Left lung (tissue), 14 donors: ENCODE measurements at places on chromosomes 5 and 9.

DNA sequence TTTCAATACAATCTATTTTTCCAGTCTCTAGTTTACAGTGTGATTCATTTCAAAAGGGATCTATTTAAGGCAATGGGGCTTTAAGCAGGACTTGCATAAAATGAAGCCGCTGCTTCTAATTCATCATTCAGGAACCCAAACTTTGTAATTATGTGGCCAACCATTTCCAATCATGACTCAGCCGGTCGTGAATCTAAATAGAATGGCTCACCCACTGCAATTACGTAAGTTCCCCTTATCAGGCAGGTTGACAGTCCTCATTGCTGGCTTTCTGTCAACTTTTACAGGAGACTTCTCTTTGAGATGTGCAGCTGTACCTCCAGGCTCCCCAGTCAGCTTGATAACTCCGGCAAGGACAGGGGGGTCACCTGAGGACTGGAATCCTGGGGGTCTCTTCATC is 152.8 kb upstream of the DAP start:
- H3K4me1 ChIP-seq, result no peaks in the 10 kb centered on the region
- no peak for DNase-seq
- no peaks in the 10 kb centered on the region for H3K27me3 ChIP-seq
- no peaks in the 10 kb centered on the region for H3K36me3 ChIP-seq
- no peak overlapping the region for H3K4me3 ChIP-seq
- H3K27ac ChIP-seq, result no peak overlapping the region

GRCh38 chr5:57753446-57753845 is 270.8 kb upstream of the ACTBL2 start:
- H3K27ac ChIP-seq, result no peak overlapping the region
- no peak overlapping the region for H3K4me3 ChIP-seq
- no peak for DNase-seq

DNA sequence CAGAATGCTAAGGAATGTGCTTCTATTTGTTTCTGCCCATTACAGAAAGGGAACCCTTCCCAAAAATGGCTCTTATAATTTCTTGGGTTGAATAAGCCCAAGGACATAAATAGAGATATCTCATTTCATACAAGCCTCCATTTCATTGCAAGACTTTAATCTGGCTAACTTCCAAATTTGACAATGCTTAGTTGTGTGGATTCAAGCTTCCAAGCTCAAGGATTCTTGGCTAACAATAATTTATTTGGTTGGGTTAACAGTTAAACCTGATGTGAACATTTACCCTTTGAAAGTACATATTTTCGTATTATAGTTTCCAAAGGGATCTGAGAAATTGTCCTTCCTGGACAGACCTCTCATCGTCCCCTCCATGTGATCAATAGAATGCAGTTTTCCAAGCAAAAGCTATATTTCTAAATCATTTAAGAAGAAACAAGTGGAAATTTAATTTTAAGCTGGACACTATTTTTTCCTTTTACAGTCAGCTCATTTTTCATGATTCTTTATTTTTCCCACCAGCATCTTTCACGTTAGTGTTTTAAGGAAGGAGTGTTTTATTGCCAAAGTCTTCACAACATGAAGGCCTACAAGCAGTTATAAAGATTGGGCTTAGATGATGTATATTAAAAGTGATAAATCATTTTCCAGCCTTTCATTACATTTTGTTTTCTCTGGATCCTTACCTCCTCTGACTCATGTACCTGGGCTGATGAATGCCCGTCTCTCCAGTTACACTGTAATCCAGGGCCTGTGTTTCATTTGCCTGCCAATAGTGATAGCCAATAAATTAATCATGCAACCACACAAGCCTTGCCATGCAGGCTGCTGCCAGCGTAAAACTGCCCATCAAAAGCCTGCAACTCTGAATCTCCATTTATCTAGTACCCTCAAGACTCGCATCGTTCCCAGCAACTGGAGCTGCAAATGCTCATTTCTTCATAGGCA is 176.7 kb downstream of the NTRK2 start:
- no peaks in the 10 kb centered on the region for H3K27me3 ChIP-seq
- no peak for DNase-seq
- H3K27ac ChIP-seq, result no peak overlapping the region
- no peaks in the 10 kb centered on the region for H3K4me1 ChIP-seq
- H3K36me3 ChIP-seq, result no peaks in the 10 kb centered on the region
- no peak overlapping the region for H3K4me3 ChIP-seq

GRCh38 chr9:105444130-105444529 is 3.7 kb upstream of the FSD1L start:
- no peak overlapping the region for H3K4me3 ChIP-seq
- H3K27ac ChIP-seq, result no peak overlapping the region
- peaks cover 8% of the 10 kb centered on the region for H3K4me1 ChIP-seq
- no peak for DNase-seq
- no peaks in the 10 kb centered on the region for H3K36me3 ChIP-seq

DNA sequence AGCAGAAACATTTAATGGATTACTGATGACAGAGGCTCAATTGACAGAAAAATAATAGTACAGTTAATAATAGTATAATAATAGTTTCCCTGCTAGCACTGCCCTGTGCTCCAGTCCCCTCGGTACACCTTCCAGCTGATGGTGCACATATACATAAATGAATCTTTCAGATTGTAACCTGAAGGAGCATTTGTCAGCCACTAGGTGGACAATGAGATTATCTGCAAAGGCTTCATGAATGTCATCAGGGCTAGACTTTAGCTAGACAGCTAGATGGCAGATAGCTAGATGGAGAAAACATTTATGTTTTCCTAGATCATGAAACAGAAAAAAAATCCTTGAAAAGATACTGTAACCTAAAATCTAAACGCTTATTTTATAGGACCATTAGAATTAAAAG is 304.4 kb upstream of the SMC2 start:
- no peak for DNase-seq
- H3K27ac ChIP-seq, result no peak overlapping the region
- H3K4me1 ChIP-seq, result no peaks in the 10 kb centered on the region
- no peaks in the 10 kb centered on the region for H3K36me3 ChIP-seq

- DNase-seq, result no peak
- H3K4me3 ChIP-seq, result peak overlapping the region; percentile 79
Measured at GRCh38 chr5:79612667-79613198, 492 bp downstream of the TENT2 start.

- peak overlapping the region; percentile 28 for H3K27ac ChIP-seq
- no peaks in the 10 kb centered on the region for H3K27me3 ChIP-seq
- peak; percentile 61 for DNase-seq
- peaks cover 9% of the 10 kb centered on the region for H3K4me1 ChIP-seq
- no peak overlapping the region for H3K4me3 ChIP-seq
Measured at GRCh38 chr9:19174127-19174912, 47.0 kb upstream of the PLIN2 start.

DNA sequence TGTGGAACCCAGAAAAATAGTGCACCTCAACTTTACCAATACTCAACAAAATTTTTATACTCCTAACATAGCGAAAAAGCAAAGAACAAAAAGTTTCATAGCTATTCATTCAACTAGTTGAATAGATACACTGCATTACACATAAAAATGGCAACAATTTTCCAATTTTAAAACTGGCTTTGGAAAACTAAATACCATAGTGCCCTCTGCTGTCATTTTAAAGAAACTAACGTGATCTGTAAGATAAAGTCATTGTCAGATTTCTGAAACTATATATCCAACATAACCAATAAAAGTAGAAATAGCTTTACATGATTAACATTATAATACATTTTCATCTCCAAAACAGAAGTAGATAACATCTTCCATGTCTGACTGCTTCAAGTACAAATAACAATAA is 31.6 kb downstream of the DTWD2 start:
- no peak for DNase-seq
- no peak overlapping the region for H3K27ac ChIP-seq
- H3K4me1 ChIP-seq, result no peaks in the 10 kb centered on the region

GRCh38 chr5:133244242-133244641 is 192.4 kb downstream of the HSPA4 start:
- no peaks in the 10 kb centered on the region for H3K27me3 ChIP-seq
- H3K4me3 ChIP-seq, result no peak overlapping the region
- DNase-seq, result no peak
- H3K36me3 ChIP-seq, result no peaks in the 10 kb centered on the region
- peaks cover 9% of the 10 kb centered on the region for H3K4me1 ChIP-seq
- H3K27ac ChIP-seq, result no peak overlapping the region

- H3K4me3 ChIP-seq, result no peak overlapping the region
- H3K27me3 ChIP-seq, result no peaks in the 10 kb centered on the region
- H3K36me3 ChIP-seq, result no peaks in the 10 kb centered on the region
Measured at GRCh38 chr5:154010660-154011059, 28.1 kb downstream of the FAM114A2 start.

DNA sequence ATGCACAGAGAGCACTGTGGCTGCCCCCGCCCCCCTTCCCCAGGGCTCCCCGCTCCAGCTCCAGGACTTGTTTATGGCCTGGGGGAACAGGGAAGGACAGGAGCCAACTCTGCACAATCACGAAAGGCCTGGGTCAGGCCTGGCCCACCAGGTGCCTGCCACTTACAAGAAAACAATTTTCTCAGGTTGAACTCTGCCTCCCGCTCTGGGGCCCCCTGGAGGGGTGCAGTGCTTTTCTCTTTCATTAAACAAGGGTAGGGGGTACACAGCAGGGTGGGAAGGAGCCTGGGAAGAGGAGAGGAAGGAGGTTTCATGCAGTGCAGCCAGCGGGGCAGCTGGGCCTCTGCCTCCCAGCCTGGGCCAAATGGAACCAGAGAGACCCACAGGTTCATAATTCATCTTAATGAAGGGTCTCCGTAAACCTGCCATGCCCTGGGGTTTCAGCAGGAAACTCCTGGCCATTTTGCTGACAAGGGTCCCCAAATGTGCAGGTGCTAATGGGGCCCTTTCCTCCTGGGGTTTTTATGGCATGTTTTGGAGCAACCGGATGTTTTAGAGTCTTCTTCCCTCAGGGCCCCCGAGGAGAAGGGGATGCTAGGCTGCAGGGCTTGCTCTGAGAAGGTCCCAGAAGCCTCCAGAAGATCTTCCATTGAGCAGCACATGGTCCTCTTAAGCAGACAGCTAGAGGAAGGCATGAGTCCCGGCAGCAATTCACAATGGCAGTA is 219.8 kb downstream of the SLIT3 start:
- no peak overlapping the region for H3K27ac ChIP-seq
- no peaks in the 10 kb centered on the region for H3K27me3 ChIP-seq
- H3K4me1 ChIP-seq, result no peaks in the 10 kb centered on the region
- no peak for DNase-seq
- no peaks in the 10 kb centered on the region for H3K36me3 ChIP-seq

- no peak for DNase-seq
- no peaks in the 10 kb centered on the region for H3K27me3 ChIP-seq
- peak overlapping the region; percentile 93 for H3K4me3 ChIP-seq
- peaks cover 21% of the 10 kb centered on the region for H3K4me1 ChIP-seq
- peak overlapping the region; percentile 77 for H3K27ac ChIP-seq
Measured at GRCh38 chr5:82277613-82277986, 554 bp downstream of the RPS23 start.

GRCh38 chr5:67879620-67880510 is 335.7 kb upstream of the PIK3R1 start:
- no peaks in the 10 kb centered on the region for H3K27me3 ChIP-seq
- no peaks in the 10 kb centered on the region for H3K4me1 ChIP-seq
- no peaks in the 10 kb centered on the region for H3K36me3 ChIP-seq
- no peak overlapping the region for H3K4me3 ChIP-seq
- no peak for DNase-seq
- no peak overlapping the region for H3K27ac ChIP-seq

GRCh38 chr5:6729386-6730310 is 16.4 kb downstream of the TENT4A start:
- H3K4me3 ChIP-seq, result no peak overlapping the region
- peaks cover 57% of the 10 kb centered on the region for H3K4me1 ChIP-seq
- no peaks in the 10 kb centered on the region for H3K27me3 ChIP-seq
- DNase-seq, result no peak
- H3K36me3 ChIP-seq, result no peaks in the 10 kb centered on the region

GRCh38 chr9:96435345-96435744 is 14.6 kb upstream of the HABP4 start:
- no peak for DNase-seq
- H3K36me3 ChIP-seq, result no peaks in the 10 kb centered on the region
- H3K4me3 ChIP-seq, result no peak overlapping the region
- no peaks in the 10 kb centered on the region for H3K4me1 ChIP-seq

- peak within 1 kb of the TSS; percentile 95 for H3K27ac ChIP-seq
- H3K36me3 ChIP-seq, result no peaks in the 10 kb centered on the region
- H3K4me1 ChIP-seq, result peaks cover 35% of the 10 kb centered on the region
- peak within 1 kb of the TSS; percentile 89 for H3K4me3 ChIP-seq
- peak; percentile 90 for DNase-seq
Measured at GRCh38 chr9:128127568-128127989, at the start of gene PTGES2. Gene PTGES2, minus strand, starts transcription at chr9:128127729. Its CDS starts 12 bp downstream, at chr9:128127717.
